ENCODE measurements at places on chromosomes 1 and 21. TPM values are rescaled to one million over a fixed set of nuclear protein-coding genes. Genes with fewer than 3 reads are reported as not detected.

GRCh38 chr1:4778056-4778455 is 123.6 kb downstream of the AJAP1 start:
- no peak for DNase-seq

DNA sequence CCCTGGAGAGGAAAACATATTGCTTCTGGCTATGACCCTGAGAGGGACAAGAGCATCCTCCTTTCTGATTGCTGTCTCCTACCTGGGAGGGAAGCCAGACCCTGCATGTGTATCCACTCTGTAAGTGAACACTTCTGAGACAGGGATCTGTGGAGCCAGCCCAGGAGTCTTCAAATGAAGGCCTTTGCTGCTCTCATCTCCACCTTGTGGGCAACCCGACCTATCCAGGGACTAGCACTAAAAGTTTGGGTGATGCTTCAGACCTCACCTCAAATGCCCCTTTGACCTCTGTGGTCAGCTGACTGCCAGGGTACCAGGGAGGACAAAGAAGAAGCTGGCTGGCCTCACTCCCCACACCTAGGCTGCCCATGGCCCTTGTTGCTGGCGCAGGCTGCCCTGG is 64.7 kb downstream of the KCND3 start:
- DNase-seq = no peak

GRCh38 chr1:30284728-30285475 is 438.5 kb downstream of the MATN1 start:
- DNase-seq = no peak

DNA sequence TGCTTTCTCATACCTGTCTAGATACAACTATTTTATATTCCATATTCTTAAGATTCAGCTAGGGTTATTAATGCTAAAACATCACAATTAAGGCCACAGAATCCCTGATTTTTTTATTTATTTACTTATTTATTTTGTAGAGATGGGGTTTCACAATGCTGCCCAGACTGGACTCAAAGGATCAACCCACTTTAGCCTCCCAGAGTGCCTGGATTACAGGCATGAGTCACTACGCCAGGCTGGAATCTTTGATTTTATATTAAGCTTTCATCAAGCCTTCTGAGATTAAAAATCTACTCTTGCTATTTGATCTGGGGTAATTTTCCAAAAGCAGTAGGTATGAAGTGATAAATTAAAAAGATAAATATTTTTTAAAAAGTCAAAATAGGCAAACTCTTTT is 38.9 kb downstream of the MCOLN2 start:
- no peak for DNase-seq

DNA sequence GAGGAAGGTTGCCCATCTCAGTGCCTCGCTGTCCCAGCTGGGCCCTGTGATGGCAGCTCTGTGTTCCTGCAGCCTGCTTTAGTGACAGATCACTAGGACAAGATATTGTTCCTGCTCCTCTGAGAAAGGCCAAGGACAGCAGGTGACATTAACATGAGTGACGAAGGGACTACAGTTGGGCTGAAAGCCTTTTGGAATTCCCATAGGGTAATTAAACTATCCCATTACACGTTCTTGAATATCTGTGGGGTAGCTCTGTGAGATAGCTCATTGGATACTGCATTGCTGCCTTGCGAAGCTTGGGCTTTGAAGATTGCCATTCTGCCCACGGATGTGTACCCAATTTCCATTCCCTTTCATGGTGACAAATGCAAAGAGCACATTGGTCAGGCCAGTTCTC is 78.2 kb upstream of the COA6 start:
- DNase-seq = no peak

DNA sequence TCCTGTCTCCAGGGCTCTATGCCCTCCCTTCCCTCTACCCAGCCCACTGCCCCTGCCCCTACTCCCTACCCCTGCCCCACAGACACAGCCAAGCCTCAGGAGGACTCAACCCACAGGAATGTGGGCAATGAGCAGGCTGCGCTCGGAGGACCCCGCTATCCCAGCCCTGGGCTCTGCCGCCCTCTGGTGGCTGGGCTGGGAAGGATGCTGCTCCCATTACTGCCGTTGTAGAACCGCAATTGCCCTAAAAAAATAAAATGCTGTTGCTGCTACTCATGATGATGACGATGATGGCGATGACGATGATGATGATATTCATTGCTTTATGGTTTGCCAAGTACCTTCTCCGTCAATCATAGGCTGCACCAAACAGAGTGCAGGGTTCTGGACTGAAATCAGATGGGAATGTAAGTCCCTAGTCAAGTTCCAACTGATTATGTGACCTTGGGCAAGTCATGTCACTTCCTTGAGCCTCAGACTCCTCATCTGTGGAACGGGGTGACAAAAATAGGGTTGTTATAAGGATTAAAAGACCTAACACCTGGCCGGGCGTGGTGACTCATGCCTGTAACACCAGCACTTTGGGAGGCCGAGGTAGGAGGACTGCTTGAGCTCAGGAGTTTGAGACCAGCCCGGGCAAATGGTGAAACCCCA is 24.6 kb downstream of the ARHGEF19 start:
- DNase-seq = peak; percentile 86

DNA sequence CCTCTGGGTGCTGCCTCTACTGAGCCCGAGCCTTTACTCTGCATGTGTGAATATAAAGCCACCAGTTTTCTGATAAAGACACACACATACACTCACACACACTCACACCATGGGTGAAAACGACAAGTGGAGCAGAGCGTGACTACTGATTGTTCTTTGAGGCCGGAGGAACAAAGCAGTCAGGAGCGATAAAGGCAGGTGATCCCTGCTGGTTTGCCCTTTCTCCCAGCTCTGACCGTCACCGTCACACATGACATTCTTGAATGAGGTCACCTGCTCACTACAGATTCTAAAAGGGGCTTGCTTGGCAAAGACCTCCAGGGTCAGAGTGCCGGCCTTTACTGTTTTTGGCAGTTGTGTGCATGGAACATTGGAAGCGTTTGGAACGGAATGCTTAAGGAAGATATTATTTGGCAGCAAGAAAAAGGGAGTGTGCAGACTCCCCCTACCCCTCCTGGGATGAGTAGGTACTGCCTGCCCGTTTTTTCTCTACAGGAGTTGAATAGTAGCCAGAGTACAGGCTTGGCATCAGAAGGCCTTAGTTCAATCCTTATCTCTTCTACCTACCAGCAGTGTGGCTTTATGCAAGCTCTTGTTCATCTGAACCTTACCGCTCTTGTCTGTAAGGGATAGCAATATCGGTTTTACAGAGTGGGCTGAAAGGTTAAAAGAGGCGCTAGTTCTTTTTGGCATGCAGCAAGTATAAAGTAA is 79.7 kb downstream of the PBX1 start:
- no peak for DNase-seq

DNA sequence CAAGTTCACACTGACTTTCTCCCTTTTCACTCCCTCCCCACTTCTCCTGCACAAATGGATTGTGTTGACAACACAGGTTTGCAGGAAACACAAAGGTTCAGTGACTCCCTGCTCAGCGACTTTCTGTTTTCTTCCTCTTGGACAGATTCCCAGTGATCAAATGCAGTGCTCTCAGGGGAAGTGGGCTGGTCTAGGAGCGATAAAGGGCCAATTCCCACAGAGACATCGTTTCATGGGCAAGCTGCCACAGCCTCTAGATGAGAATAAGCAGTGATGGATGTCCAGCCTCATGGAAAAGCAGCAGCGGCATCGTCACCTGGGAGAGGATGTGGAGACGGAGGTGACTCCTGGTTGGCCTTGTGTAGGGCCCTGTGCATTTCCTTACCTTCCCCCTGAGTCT is 30.6 kb downstream of the FYB2 start:
- no peak for DNase-seq

DNA sequence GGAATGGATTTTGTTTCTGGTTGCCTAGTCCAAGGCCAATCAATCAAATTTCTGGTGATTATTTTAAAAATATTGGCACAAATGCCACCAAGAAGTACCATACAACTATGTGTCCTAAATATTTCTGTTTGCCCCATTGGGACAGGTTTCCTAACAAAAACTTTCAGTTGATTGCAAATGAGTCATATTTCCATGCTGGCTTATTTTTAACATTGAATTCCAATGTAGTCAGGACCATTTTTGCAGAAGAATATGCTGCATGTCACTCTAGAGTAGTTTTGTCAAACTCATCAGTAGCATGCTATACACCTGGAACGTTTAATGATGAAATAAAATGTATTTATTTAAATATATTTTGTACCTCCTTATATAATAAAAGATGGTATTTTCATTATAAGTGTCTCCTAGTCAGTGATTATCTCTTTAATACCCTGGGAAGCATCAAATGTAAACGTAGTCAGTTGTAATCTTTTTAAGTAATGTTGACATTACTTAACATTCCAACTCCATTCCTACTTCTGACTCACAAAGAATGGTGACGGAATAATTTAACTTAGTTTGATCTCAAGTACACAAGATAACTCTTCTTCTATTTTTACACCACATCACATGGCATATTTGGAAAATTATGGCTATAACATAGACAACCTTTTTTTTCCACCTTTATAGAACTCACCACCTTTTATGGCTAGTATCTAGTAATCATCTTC is 39.0 kb upstream of the USH2A start:
- no peak for DNase-seq

- DNase-seq = peak; percentile 6
Measured at GRCh38 chr1:204001166-204001901, 71.6 kb upstream of the SOX13 start.

- DNase-seq = no peak
Measured at GRCh38 chr1:5720936-5721335, 271.3 kb downstream of the NPHP4 start.

GRCh38 chr1:202593845-202594244 is 116.4 kb downstream of the SYT2 start:
- no peak for DNase-seq

GRCh38 chr1:25622531-25622930 is 5.9 kb downstream of the MAN1C1 start:
- DNase-seq = peak; percentile 72

DNA sequence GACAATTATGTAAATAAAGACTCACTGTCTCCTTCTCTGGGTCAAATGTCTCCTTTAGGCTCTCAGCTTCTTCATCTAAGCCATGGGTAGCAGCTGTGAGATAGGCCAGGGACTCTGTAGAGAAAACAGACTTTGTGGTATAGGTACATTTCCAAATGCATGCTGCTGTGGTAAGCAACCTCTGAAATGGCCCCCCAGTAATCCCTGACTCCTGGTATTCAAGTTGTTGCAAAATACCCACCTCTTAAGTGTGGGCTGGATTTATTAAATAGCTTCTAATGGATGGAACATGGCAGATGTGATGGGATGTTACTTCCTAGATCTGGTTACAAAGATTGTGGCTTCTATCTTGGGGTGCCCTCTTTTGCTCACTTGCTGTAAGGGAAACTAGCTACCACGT is 11.1 kb upstream of the PEX19 start:
- no peak for DNase-seq

- no peak for DNase-seq
Measured at GRCh38 chr21:45297329-45297728, 9.6 kb upstream of the POFUT2 start.

DNA sequence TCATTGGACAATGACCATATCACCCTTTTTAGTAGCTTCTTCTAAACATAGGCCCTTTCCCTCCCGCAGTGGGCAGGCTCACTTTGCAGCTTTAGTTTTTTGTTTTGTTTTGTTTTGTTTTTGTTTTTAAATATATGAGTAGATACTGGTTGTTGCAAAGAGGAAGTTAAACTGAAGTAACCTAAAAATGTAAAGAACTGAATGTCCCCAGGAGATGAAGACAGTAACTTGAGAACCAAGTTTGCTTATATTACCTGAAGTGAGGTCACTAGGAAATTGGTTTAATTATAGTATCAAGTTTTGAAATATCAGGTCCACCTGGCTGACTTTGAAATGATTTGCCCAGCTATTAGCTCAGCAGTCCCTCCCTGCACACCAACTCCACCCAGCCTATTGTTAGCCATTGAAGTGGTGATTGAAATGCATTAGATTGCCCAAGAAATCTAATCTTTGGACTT is 18.2 kb downstream of the SMAP2 start:
- no peak for DNase-seq

- no peak for DNase-seq
Measured at GRCh38 chr1:194369060-194369459, 1182.6 kb upstream of the B3GALT2 start.

Gene CSDE1
- total RNA-seq = 458 TPM

Gene DDAH1
- total RNA-seq = 0.11 TPM

Gene CFHR4
- total RNA-seq = not detected

Gene KMO
- not detected for total RNA-seq

Gene OLFML2B
- total RNA-seq = 0.14 TPM

Gene HAO2
- not detected for total RNA-seq

Gene HIVEP3
- total RNA-seq = 29.4 TPM

Gene FCRL6
- total RNA-seq = not detected

Gene PROK1
- total RNA-seq = not detected

Gene CLCN6
- 9.4 TPM for total RNA-seq

Gene ZC3H12A
- total RNA-seq = 29.7 TPM

Measured in activated CD4-positive, alpha-beta T cell treated with anti-CD3 and anti-CD28 coated beads for 36 hours (primary cell).